ENCODE measurements at places on chromosomes 4 and X.

- DNase-seq, result no peak
These were observed 27.1 kb upstream of the DCLK2 start for GRCh38 chr4:150051111-150051510.

DNA sequence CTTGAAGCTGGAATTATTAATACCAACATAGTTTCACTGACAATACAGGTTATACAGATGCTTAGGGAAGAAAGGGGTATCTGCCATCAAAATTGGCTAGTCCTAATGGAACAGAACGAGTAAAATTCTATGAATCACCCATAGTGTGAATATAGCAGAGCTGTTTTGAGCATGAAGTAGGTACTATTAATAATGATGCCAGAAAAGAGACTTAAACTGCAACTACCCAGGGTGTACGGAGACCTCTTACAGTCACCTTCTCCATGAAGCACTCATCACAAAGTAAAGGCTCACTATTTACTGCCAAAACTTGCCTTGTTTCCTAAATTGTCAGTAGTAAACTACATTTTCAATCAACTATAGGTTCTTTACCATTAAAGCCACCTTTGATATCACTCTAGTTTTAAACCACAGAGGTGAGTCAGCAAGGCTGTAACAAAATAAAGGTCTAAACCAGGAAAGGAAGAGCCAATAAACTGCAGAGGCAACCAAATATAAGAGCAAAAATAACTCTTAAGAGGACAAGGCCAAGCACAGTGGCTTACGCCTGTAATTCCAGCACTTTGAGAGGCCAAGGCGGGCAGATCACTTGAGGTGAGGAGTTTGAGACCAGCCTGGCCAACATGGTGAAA, 114.4 kb downstream of the FRYL start:
- DNase-seq, result no peak

DNA sequence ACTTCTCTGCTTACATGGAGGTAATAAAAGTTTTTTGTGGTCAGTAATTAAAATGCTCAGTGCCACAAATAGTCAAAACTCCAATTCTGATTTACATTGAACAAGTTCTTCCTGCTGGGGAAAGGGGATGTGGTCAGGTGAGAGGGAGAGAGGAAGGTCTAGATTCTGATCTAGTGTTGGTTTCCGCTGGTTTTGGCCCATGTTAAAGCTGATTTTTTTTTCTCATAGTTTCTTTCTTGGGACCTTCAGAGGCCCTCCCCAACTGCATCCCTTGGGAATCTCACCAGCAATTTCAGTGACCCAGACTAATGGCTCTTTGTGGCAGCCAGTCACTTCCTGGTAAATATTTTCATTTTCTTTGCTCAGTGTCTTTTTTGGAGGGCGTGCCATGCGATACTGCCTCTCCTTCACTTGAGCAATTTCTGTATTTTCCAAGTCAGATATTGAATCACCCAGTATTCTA, 332.7 kb downstream of the RAPGEF2 start:
- no peak for DNase-seq

GRCh38 chr4:84503495-84504437, 4.7 kb upstream of the NKX6-1 start:
- DNase-seq, result peak; percentile 36

DNA sequence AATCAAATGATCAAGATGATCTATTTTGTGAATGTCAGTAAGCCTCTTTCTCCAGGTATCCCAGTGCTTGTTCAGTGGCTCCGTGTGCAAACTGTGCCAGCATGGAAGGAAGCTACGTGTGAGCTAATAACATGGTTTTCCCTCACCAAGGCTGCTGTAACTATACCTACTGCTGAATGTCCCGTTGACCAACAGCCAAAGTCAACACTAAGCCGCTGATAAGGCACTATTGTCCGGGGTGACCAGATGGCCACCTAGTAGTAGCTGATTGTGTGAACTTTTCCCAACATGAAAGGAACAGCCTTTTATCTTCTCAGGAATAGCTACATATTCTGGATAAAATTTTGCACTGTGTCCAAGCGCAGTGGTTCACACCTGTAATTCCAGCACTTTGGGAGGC, 58.0 kb upstream of the ABCG2 start:
- DNase-seq, result no peak
